Bronchial epithelial cell (primary cell): ENCODE measurements at places on chromosomes 7 and 10.

DNA sequence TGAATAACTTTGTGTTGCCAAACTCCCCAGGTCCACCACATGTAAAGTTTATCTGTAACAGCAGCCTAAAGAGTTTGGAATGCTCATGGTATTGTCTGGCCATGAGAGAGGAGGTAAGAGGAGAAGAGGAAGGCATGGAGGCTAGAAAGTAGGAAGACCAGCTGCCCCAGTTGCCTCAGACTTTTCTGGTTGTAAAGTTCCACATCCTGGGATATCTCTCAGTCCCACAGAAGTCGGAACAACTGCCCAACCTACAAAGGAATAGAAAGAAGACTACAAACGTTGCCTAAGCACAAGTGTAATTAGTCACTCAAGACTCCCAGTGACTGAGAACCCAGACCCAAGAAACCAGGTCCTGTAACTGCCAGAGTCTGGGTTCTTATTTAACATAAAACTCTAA lies 47.3 kb downstream of the CREB3L2 start:
- no peak for DNase-seq

- peak; percentile 86 for DNase-seq
Observed at GRCh38 chr10:37860494-37861190, 3.2 kb upstream of the ZNF248 start.

DNA sequence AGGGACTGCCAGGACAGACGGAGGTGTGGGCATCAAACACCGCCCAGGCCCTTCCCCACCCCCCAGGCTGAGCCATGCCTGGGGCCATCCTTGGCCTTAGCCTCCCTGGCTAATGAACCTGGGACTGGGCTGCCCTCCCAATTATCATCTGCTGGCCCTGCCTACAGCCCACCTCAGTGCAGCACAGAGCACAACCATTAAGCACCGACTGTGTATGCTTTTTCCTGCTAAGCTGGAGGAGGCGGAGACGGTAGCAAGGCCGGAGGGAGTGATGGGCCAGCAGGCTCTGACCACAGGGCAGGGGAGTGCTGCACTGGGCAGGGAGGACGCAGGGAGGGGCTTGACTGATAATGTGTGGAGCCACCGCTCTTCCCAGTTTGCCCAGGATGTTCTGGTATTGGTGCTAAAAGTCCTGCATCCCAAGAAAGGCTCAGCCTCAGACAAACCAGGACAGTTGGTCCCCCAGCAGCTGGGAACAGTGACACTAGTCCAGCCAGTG lies 72.0 kb downstream of the C10orf143 start:
- DNase-seq: no peak

DNA sequence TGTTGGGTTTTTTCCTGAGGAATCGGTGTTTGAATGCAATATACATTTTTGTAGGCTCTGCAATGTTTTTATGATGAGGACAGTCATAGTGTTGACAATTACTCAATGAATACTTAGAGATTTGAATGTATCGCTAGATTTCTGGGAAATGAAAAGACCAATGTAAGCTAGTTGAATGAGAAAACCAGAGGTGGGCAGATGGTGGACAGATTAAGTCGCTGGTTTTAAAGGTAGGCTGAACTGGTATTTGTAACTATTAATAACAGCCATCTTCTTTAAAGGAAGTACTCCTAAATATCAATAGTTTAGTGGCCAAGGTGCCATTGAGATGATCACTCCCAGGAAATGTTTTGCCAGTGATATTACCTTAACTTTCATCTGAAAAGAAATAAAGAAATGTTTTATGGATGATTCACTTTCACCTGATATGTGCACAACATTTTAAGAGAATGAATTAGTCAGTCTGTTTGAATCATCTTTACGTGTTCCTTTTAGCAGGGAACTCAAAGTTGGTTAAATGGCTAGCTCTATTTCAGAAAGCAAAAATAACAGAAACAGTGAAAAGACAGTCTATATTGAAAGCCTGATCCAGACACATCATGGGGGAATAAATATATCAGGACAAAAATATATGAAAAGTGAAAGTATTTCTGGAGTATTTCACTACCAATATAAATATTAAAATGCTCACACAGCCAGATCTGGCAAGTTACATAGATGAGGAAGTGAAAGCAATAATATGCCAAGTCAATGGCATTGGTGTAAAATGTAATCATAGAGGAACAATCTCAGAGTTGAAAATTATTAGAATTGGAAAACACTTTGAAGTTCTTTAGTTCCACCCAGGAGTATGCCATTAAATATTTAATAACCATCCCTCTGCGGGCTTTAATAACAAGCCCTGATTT lies 20.7 kb downstream of the MET start:
- peak; percentile 97 for DNase-seq

DNA sequence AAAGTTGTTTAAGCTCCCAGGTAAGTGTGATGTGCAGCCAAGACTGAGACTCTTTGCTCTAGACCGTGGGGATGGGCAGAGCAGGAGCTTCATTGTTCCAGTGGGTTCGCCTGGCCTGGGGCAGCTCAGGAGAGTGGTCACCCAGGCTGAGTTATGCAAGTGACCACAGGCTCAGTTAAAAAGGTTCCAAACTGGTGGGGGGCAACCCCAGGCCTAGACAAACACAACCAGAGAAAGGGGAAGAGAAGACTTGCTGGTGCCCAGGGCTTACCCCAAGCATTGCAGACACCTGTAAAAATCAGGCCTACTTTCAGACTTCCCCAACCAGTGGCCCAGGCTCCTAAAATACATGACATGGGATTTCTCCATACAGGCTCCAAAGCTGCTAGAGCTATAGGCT lies 21.6 kb downstream of the CREB3L2 start:
- no peak for DNase-seq

DNA sequence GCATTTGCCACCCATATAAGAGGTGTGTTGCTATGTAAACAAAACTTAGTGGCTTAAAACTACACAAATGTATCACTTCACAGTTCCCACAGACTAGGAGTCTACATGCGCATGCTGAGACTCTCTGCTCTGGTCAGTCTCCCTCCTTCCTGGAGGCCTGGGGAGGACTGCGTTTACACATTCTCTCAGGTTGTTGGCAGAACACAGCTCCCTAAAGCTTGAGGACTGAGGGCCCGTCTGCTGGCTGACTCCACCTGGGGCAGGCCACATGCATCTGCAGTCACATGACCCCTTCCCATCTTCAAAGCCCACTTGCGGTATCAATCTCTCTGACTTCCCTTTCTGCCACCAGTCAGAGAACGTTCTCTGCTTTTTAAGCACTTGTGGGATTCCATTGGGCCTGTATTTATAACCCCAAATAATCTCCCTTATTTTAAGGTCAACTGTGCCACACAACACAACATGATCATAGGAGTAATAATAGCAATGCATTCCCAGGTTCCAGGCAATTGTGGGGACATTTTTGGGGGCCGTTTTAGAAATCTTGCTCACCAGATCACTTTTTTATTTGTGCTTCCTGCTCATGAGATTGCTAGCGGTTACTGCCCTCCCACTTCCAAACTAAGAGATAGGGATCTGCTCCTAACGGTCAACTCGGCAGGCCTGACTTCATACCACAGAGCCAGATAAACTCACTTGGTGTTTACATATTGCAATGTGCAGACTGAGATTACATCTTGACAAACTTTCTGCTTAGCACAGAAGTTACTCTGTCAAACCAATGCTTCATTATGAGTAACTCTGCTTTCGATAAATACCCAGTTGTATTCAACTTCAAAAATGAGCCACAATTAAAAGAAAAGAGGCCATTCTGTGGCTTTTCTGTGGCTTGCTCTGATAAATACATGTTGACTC lies 96.3 kb downstream of the ALOX5 start:
- no peak for DNase-seq

GRCh38 chr7:142097571-142097970 lies 13.9 kb upstream of the MGAM2 start:
- DNase-seq: no peak

- DNase-seq: peak; percentile 78
Observed at GRCh38 chr10:33453081-33454025, 118.9 kb upstream of the NRP1 start.

DNA sequence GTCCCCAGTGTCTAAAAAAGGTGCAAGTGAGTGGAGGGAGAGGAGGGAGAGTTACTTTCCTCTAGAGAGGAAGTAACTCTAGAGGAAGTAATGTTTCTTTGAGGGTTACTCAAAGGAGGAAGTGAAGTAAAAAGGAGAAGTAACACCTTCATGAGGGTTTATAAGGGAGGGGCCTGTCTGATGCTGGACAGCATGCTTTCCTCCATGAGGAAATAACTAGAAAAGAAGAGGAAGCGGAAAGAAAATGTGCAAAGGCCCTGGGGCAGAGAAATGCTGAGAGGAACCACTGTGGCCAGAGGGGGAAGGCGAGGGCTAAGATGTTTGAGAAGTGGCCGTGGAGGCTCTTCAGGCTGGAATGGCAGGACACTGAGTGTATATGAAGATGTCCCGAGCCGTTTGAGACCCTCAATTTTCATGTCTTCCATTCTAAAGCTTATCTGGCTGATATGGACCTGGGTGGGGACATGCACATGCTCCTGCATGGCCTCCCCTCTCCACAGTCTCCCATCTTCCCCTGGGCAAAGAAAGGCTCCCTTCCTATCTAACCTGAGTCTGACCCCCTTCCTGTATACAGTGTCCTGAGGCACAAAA lies 3.4 kb upstream of the SLC18A2 start:
- DNase-seq: no peak

GRCh38 chr10:102452672-102453340 lies 1.5 kb upstream of the C10orf95 start:
- peak; percentile 75 for DNase-seq

GRCh38 chr7:126804604-126805003 lies 448.1 kb downstream of the GRM8 start:
- no peak for DNase-seq

DNA sequence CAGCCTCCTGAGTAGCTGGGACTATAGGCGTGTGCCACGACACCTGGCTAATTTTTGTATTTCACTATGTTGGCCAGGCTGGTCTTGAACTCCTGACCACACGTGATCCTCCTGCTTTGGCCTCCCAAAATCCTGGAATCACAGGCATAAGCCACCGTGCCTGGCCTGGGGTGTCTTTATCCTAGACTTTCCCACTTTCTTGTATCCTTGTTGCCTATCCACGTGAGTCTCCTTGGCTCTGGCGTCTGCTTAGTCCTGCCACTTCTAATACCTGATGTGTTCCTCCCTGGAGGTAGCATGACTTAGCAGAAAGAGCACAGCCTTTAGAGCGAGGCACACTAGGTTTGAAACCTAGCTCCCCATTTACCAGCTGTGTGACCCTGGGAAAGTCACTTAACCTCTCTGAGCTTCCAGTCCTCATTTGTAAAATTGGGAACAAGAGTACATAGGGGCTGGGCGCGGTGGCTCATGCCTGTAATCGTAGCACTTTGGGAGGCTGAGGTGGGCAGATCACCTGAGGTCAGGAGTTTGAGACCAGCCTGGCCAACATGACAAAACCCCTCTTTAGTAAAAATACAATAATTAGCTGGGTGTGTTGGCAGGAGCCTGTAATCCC lies 344.6 kb downstream of the TYW1 start:
- DNase-seq: no peak

GRCh38 chr10:132845041-132845551 lies 59.1 kb upstream of the NKX6-2 start:
- DNase-seq: no peak

DNA sequence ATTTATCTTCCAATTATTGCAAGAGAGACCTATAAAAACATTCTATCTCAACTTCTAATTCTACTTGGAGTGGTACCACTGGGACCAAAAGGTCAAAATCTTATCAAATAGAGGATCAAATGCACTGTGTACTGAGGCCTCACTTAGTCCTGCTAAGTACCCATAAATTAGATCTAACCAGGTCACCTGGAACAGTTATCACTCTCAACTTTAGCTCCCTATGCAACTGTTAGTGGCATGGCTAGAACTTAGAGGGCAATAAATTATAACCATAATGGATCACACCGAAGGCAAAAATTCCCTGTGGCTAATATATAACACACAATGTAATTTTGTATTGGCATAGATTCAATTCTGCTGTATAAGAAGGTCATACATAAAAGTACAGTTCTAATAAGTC lies 428.9 kb downstream of the PCDH15 start:
- no peak for DNase-seq

DNA sequence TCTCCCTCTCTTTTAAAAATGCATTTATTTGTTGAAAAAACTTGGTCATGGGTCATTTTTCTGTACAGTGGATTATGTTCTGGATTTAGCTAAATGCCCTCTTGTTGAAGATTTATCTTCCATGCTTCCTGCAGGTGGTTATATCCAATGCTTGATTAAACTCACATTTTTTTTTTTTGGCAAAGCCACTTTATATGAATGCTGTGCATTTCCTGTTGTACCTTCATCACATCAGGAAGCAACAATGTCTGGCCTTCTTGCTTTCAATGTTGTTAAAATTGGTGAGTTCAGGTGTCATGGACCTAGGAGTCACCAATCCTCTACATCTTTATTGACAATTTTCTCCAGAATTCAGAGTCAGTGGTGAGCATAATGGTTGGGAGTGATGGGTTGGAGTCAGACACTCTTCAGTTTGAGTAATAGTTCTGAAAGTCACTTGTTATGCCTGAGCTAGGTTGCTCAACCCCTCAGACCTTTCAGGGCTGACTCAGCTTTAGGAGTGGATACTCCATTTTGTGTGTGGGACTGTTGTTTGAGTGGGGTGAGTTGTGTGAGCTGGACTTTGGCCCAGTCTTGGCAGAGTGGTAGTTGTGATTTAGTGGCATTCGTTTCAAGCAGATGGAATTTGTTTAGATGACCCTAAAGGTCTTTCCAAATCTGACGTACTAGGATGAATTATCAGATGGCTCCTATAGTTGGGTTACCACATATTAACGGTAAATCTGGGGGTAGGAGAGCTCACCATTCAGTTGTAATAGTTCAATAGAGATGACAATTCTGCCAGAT lies 213.5 kb upstream of the ZNF32 start:
- DNase-seq: no peak

- DNase-seq: no peak
Observed at GRCh38 chr7:106201164-106201563, 83.6 kb downstream of the NAMPT start.

DNA sequence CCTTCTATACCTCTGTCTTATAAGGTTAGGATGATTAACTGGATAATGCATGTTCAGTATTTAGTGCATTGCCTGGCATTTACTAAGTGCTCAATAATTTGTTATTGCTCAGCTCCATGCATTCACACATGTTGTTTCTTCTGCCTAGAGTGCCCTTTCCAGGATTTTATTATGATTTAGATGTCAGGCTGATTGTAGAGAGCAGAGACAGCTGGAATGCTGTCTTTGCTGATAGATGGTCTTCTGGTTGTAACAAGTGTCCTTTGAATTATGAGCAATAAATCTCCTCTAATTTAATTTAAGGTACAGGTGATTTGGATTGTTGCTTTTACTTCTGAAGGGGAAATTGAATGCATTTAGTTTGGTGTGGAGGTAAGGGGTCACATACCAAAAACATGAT lies 548.0 kb downstream of the MAGI2 start:
- no peak for DNase-seq

DNA sequence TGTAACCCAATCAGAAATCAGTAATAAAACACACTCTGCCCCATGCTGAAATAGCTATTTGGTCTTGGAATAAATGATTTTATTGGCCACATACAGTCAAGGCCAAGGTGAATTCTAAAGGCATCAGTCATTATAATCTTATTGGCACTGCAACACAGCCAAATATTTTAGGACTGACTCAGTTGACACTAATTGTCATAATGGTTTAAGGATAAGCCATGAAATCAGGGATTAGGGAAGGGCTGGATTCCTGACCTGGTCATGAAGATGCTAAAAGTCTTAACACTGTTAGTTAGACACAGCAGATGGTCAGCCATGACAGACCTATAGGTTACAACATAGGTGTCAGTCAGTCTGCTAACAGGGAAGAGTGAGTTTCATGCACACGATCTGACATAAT lies 330.3 kb upstream of the NPSR1 start:
- peak; percentile 35 for DNase-seq
